ENCODE measurements at places on chromosomes 4 and X.

DNA sequence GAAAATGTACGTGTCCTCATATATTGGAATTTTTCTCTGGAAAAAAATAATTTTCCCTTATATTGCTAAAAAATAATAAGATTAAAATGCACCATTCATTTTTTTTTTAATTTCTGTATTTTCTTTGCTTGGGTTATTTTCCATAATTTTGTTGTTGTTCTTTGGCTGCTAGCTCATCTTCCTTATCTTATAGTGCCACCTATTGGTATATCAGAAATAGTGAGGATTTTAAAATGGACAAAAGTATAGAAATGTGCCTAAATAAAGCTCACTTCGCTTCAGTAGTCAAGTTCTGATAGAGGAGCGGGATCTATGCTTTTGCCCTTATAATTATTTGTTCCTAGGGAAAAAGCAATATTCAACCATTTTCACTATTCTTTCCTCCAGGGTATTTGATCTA, 134.8 kb downstream of the NAP1L3 start:
- DNase-seq = no peak

DNA sequence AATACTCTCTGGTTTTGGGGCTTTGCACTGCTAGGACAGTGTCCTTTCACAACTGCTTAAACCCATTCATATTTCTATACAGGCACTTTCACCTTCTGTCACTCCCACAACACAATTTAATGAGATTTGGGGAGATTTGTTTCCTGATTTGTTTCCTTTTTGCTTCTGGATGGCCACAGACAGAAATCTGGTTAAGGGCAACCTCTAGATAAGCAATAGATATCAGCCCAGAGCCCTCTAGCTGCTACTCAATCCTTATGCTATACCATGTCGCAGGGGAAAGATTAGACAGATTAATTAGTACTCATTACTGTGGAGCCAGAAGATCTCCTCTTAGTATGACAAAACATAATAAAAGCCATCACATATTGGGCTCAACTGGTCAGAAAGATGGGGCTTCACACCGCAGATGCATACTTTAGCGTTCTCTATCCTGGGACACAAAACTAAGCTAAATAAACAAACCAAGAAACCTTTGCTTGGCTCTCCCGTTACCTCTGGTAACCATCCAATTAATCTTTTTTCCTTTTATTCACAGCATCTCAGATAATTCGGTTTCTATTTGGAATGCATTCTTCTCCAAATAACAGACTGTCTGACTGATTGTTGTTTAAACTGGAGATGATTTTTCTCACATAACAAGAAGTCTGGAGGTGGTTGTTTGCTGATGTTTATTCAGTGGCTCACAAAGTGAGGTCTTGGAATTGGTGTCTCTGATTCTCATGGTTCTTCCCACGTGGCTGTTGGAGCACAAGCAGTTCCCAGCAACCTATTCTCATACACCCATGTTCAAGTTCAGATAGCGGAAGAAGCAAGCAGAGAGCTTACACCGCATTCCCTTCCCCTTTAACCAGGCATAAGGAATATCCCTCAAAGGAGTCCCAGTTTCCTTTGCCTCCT, 41.0 kb upstream of the ZNF330 start:
- no peak for DNase-seq

DNA sequence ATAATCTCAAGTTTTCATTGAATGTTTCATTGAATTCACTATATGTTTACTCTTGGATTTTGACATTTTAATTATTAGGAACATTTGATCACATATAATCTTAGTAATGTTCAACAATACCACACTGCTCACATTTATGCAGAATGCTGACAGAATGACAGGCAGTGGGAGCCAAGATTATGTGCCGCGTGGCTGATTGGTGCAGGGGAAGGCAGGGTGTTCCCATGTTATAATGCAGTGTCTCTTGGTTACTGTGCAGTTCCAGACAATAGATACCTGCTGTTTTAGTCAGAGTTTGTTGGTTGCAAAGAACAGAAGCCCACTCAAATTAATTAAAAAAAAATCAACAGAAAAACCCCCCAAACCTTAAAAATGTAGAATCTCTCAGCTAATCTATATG, 33.0 kb downstream of the FHIP1A start:
- DNase-seq = no peak

DNA sequence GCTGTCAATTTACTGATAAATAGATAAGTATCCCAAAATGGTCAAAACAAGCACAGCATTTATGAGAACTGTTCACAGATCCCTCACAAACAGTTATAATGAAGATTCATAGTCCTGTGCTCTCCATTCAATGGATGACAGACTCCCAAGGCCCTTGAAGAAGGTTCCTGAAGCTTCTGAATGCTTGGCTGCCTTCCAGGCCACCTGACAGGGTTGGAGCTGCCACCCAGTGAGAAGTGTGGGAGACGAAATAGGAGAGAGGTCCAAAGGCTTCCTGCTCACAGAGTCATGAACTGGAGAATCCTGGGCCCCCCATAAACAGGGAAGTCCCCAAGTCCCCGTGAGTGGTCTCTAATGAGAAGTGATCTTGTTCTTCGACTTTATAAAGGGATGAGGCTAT, 26.0 kb upstream of the ANXA3 start:
- DNase-seq = no peak

GRCh38 chrX:77426811-77427210, 20.4 kb upstream of the FGF16 start:
- no peak for DNase-seq

GRCh38 chr4:76155979-76156378, 7.8 kb upstream of the NUP54 start:
- no peak for DNase-seq

DNA sequence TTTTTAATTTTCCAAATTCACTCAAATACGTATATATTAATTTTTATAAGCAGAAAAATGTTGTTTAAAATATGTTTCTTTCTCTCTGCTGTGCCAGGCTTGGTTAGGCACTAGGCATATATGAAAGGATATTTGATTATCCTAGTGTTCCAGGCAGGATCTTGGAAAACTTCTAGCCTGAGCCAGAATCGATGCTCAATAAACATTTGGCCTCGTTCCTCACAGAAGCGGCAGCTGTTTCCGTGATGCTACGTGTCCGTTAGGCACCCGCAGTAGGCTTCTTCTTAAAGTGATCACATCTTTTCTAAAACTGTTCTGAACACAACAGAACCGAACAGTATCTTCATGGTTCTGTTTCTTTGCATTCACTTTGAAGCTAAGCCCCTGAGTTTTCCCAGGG, 50.1 kb upstream of the CRMP1 start:
- no peak for DNase-seq

GRCh38 chrX:65813245-65813644, 145.8 kb downstream of the MSN start:
- DNase-seq = no peak

- DNase-seq = no peak
These were observed 119.3 kb downstream of the ASB9 start for GRCh38 chrX:15150586-15150985.

DNA sequence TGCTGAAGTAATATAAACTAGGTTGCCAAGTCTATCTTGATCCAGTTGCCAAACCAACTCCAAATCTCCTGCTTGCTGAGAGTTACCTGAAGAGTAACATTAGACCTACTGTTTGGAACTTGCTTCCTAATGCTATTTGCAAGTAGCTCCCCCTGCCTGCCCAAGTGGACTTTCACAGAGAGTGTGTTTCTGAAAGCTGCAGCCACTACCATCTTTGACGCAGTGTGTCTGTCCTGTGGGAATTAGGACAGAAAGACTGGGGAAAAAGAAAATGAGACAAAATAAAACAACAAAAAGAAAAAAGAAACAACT, 195.0 kb upstream of the HS3ST1 start:
- no peak for DNase-seq

DNA sequence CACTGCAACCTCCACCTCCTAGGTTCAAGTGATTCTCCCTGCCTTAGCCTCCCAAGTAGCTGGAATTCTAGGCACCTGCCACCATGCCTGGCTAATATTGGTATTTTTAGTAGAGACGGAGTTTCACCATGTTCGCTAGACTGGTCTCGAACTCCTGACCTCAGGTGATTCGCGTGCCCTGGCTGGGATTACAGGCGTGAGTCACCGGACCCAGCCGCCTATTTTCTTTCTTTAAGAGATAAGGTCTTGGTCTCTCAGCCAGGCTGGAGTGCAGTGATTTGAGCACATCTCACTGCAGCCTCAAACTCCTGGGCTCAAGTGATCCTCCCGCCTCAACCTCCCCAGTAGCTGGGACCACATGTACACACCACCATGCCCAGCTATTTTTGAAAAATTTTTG, 166.5 kb downstream of the DHRSX start:
- DNase-seq = no peak

- no peak for DNase-seq
These were observed 43.5 kb downstream of the CCDC158 start for GRCh38 chr4:76377481-76377901.

DNA sequence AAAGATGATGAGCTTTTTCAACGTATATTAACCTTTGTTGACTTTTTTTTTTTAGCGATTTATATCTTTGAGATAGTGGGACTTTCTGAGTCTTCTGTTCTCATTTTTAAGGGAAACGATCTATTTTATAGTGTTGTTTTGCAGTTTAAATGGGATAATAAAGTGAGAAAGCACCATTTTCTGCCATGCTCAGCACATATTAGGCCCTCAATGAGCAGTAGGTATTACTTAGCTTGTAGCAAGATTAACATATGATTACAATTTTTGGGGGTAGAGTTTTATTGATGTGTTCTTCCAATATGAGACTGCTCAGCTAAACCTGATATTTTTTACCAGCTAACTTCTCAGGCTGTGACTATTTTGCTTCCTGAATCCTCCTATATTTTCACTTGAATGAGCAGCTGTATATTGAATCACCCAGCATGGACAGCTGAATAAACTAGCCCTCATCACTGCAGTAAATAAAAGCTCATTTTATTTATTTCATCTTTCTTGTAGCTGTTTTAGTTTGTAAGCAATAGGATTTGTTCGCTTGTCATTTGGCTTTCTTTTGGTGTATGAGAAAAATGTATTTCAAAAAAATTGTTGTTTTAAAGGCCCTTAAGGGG, 43.7 kb downstream of the UGT8 start:
- no peak for DNase-seq

- no peak for DNase-seq
These were observed 185.7 kb downstream of the AMELX start for GRCh38 chrX:11478911-11479310.

- no peak for DNase-seq
These were observed 59.7 kb upstream of the TMEM164 start for GRCh38 chrX:109943092-109943739.

DNA sequence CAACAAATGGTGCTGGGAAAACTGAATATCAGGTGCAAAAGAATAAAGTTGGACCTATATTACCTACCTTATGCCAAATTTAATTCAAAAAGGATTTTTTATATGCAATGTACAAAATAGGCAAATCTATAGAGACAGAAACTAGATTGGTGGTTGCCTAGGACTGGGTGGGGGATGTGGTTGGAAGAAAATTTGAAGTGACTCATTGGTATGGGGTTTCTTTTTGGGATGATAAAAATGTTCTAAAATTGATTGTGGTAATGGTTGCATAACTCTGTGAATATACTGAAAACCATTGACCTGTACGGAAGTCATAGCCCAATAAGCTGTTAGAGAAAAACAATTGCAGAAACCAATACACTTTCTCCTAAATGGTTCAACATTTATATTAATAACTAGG, 72.1 kb downstream of the COL4A5 start:
- DNase-seq = no peak

DNA sequence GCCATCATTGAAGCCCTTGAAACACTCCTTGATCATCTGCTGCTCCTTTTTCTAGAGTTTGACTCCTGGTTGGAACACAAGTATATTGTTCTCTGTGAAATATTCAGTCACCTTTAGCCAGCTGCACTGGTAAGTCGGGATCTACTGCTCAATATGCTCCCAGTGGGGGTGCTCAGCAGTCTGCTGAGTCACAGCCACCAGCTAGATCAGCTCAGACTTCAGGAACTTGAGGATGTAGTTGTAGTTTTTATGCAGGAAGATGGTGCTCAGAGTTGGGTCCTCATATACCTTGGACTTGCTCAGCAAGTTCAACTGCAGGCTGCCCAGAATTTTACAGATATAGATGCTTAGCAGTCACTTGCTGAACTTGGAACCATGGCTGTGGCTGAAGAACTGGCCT, 202.5 kb upstream of the RPL34 start:
- DNase-seq = no peak

DNA sequence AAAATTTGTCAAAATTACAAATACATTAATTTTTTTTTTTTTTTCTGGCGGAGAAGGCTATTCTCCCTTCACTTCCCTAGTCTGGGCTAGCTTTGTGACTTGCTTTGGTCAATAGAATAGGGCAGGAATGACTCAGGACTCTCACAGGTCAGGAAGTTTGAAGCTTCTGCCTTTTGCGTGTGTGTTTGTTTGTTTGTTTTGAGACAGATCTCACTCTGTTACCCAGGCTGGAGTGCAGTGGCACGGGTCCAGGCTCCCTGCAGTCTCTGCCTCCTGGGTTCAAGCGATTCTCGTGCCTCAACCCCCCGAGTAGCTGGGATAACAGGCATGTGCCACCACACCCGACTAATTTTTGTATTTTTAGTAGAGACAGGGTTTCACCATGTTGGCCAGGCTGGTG, 55.9 kb upstream of the USP9X start:
- no peak for DNase-seq

GRCh38 chr4:128521648-128522111, 234.1 kb upstream of the PGRMC2 start:
- DNase-seq = no peak

GRCh38 chr4:39021631-39022030, 10.6 kb downstream of the TMEM156 start:
- no peak for DNase-seq

GRCh38 chr4:147480891-147481576, at the start of gene EDNRA:
TSS of gene EDNRA (plus strand) at chr4:147481097. CDS start at chr4:147485682, 4,585 bp downstream.
- no peak for DNase-seq

GRCh38 chrX:136210243-136210642, 41.0 kb downstream of the MAP7D3 start:
- DNase-seq = no peak

DNA sequence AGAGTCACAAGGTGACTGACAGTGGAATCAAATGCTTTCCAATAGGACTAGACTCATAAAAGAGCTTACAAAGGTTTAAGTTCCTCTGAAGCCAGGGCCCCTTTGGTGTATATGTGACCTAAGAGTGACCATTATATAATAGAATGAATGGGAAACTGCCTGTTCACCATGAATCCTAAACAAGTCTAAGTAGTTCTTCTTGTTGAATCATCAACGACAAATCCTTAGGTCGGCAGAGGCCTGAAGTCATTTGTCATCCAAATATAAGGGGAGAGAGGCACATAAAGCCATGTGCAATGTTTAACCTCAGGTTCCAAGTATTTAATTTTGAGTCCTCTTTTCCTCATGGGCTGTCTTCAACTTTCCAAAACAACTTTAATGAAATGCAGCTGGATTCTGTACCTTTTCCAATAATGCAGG, 122.4 kb downstream of the RASL11B start:
- no peak for DNase-seq

GRCh38 chrX:53362449-53362848, 60.0 kb downstream of the SMC1A start:
- DNase-seq = no peak

DNA sequence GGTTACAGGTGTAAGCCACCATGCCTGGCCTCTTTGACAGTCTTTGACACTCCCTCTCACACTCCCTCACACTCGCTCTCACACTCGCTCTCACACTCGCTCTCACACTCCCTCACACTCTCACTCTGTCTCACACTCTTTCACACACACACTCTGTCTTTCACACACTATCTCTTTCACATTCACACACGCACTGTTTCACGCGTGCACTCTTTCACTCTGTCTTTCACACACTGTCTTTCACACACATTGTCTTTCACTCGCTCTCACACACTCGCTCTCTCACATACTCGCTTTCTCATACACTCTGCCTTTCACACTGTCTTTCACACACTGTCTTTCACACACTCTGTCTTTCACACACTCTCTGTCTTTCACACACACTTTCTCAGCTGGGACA, 167.1 kb upstream of the CXCL13 start:
- no peak for DNase-seq

All from CD8-positive, alpha-beta memory T cell (primary cell).